ENCODE measurements at places on chromosomes 16 and 17. TPM values are rescaled to one million over a fixed set of nuclear protein-coding genes. Genes with fewer than 3 reads are reported as not detected.
A peak's percentile ranks its signal among the peaks of the same experiment; 100 is the strongest.

DNA sequence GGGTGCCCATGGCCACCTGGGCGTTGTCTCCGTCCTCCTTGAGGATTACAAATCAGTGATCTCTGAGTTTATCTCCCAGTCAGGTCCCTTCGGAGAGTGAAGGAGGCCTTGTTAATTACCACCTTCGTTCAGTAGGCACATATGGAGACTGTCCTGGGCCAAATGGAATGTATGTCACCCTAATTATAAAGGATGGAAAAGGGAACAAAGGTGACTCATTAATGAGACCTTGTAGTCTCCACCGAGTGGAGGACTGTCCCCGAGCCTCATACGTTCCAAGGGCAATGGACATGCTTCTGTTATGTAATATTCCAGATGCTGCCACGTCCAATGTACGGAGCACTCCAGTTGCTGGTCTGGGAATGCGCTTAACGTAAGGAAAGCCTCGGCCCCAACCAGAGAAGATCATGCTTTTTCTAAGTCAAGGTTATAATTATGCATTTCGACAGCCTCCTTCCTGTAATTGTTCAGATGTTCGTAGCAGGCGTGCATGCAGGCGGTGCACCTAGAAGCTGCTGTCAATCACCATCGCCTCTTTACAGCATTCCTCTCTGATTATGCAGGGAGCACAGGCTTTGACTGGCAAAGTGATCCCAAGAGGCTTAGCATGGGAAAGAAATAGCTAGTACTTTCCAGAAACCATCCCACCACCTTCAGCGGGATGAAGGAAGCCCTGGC is 22.4 kb upstream of the SEC14L1 start:
- DNase-seq = no peak

GRCh38 chr17:27352448-27353032 is 58.6 kb downstream of the WSB1 start:
- no peak for DNase-seq

- no peak for DNase-seq
These were observed 64.8 kb downstream of the SPECC1 start for GRCh38 chr17:20074001-20074400.

DNA sequence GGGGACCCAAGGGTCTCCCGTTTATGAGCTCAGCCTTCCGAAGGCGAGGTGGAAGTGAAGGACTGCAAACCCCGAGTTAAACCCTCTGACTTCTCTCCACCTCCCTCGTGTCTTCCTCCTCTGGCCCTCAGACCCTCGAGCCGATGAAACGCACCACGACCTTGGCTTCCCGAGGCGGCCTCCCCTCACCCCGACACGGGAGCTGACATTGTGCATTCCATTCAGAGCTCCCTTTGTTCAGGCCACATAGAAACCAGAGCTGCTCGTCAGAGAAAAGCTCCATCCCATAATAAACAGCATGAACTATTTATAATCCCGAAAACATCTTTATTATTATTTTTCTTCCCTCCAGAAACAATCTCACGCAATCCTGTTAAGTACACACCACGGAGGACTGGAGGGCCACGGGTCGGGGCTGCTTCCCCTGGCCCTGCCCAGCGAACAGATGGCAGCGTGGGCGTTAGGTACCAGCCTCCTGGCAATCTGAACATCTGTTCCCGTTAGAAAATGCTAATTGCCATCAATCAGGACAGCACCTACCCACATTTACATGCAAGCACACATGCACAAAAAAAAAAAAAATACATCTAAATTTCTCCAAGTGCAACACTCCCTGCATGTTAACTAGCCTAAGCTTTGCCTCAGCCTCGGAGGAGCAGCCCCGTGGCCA is 145.7 kb downstream of the RBFOX3 start:
- no peak for DNase-seq

GRCh38 chr17:81578561-81579225 is 26.5 kb upstream of the FAAP100 start:
- DNase-seq = no peak

GRCh38 chr16:51936846-51937245 is 610.1 kb downstream of the TOX3 start:
- no peak for DNase-seq

DNA sequence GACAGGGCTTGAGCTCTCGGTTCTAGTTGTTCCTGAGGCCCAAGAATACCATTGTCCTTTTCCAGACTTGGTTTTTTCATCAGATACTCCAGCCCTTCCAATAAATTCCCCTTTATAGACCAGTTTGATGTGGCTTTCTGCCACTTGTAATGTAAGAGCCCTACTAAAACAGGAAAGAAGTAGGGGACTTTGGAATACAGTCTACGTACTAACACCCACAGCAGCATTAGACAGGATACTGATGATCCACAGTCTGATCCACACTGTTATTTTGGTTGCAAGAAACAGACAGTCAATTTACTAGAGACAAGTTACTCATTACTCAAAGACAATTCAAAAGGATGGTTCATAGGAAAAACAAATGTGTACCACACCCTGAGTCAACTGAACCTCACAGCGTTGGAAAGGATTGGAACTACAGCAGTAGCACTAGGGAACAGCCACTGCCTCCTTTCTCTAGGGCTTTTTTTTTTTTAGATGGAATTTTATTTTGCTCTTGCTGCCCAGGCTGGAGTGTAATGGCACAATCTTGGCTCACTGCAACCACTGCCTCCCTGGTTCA is 45.9 kb upstream of the MED13 start:
- DNase-seq = no peak

DNA sequence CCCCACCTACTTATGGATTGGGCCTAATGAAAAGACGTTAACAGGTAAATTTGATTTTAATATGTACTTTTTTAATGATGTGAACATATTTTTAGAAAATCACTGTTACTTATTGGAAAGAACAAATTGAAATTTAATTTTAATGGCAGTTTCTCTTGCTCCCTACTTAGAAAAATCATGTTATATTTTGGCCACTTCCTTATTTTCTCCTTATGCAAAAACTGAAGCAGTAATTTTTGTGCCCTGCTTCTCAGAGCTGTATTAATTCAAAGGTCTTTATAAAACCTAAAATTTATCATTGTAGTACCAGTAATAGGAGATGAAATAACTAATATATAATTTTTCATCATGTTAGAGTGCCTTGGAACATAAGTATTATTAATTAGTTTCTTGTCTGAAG is 2.8 kb downstream of the ZPBP2 start:
- no peak for DNase-seq

The TBX6 gene
- 1.2 TPM for total RNA-seq

- DNase-seq = no peak
These were observed 58.3 kb upstream of the ARHGAP44 start for GRCh38 chr17:12730931-12731521.

The ZSCAN10 gene
- total RNA-seq = not detected

The RAB34 gene
- total RNA-seq = 83.5 TPM

The DOK4 gene
- total RNA-seq = 20.4 TPM

DNA sequence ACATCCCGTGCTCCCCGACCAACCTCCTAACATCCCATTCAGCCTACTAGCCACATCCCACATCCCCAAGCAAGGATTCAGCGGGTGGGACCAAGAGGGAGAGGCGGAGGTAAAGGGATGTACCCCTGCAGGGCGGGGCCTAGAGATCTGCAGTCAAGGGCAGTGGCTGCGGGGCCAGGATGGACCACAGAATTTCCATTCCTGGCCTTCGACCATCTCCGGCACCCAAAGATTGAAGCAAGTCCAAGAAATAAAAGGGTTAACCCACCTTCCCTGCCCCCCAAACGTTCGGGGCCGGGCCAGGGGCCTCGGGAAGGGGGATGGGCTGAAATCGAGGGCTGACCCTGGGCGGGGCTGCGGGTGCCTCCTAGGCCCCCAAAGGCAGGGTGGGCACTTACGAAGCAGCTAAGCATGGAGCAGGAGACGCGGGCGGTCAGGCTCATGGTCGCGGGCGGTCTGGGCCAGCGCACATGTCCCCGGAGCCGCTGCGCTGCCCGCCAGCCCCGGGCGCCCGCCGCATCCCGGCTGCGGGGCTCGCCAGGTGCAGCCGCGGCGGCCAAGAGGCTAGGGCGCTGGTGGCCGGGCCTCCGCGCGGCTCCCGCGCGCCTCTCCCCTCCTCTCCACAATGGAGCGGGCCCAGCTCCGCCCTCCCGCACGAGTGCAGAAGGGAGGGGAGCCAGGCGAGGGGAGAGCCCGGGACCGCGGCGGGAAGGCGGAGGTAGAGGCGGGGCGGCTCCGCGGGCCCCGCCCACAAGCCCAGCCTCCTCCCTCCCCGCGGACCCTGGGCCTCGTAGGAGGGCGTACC is at the start of gene MTMR4:
Gene MTMR4 (minus strand): TSS at position 674 of the 805 bp plus-strand sequence. CDS start 231 bp downstream, at position 443.
- peak; percentile 79 for DNase-seq

The CES5A gene
- total RNA-seq = not detected

All from neural crest cell (in vitro differentiated cells).